Panc1 (cell line): ENCODE measurements at places on chromosomes 7 and 10. TPM values are rescaled to one million over a fixed set of nuclear protein-coding genes. Genes with fewer than 3 reads are reported as not detected.

Gene STEAP4
- total RNA-seq, result 0.10 TPM

Gene PSD
- 2.4 TPM for total RNA-seq

Gene PRR15
- total RNA-seq, result 0.23 TPM

Gene DMTF1
- 54.0 TPM for total RNA-seq

Gene STOX1
- 5.8 TPM for total RNA-seq

Gene FFAR4
- total RNA-seq, result 0.92 TPM

Gene SPDYE6
- not detected for total RNA-seq

Gene PHYHIPL
- not detected for total RNA-seq

Gene FAM25C
- not detected for total RNA-seq

Gene NPSR1
- not detected for total RNA-seq

Gene GAD2
- not detected for total RNA-seq

Gene ZFYVE27
- 37.9 TPM for total RNA-seq

Gene ENTPD1
- 0.31 TPM for total RNA-seq

Gene PTPRN2
- total RNA-seq, result 1.1 TPM

Gene PDZD8
- 44.7 TPM for total RNA-seq
